ENCODE measurements at places on chromosomes 3 and 15.

DNA sequence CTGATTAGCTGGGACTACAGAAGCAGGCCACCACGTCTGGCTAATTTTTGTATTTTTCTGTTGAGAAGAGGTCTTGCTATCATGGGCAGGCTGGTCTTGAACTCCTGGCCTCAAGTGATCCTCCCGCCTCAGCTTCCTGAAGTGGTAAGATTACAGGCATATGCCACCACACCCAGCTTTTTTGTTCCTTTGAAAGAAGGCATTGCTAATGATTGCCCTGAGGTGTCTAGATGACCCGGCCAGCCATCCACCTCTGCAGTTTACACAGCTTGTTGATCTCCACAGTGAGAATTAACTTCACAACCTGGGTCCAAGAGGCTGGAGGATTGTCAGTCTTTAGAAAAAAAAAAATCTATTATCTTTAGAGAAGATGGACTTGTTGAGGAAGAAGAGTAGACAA lies 58.7 kb downstream of the SMAD3 start:
- no peak for DNase-seq

DNA sequence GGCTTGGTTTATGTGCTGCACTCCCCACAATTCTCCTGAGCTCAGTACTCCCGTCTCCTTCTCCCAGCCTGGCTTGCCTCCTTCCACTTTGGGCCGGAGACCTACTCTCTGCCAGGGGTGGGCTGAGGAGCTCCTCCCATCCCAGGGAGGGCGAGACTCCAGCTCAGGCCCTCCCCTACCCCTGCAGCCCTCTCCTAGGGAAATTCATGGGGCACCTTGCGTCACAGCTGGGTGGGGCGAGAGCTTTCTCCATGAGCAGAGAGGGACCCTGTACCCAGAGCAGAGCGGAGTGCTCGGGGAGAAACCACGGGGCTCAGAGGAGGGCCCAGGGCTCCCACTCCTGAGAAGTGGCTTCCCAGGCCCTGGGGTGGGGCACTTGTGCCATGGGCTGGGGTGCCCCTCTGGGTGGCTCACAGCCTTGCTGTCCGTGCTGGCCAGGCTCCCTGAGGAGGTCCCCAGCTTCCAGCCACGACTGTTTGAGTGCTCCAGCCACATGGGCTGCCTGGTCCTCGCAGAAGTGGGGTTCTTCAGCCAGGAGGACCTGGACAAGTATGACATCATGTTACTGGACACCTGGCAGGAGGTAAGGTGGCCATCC lies 13.3 kb downstream of the VILL start:
- DNase-seq: no peak

DNA sequence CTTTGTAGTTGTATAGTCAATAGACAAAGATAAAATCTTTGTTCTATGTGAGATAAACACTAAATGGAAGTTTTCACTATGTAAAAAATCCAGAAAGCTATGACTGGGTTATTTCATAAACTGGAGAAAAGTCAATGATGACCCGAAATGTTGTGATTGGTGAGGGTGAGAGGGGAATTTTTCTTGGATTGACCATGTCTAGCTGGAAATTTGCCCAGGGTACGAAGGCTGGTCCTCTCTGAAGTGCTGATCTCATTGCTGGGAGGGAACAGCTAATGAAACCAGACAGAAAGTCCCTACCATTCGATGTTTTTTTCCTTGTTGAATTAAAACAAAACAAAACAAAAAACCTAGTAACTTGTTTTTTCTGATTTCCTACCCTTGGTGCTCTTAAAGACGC lies 14.3 kb downstream of the TPRG1 start:
- no peak for DNase-seq

DNA sequence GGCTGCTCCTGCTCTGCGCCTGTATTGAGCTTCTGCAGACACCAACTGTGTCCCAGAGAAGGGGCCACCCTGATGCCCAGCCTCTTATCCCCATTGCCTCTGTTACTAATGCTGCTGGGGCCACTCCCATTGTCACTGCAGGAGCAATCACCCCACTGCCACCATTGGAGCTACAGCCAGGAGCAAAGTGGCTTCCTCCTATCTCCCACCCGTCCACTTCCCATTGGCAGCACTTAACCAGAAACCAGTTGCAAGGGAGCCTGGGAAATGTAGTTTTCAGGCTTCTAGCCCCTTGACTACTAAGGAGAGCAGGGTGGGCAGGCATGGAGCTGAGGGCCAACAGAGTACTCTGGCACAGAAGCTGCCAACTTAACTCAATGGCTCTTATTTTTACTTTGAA lies 55.9 kb upstream of the KLF13 start:
- DNase-seq: no peak

DNA sequence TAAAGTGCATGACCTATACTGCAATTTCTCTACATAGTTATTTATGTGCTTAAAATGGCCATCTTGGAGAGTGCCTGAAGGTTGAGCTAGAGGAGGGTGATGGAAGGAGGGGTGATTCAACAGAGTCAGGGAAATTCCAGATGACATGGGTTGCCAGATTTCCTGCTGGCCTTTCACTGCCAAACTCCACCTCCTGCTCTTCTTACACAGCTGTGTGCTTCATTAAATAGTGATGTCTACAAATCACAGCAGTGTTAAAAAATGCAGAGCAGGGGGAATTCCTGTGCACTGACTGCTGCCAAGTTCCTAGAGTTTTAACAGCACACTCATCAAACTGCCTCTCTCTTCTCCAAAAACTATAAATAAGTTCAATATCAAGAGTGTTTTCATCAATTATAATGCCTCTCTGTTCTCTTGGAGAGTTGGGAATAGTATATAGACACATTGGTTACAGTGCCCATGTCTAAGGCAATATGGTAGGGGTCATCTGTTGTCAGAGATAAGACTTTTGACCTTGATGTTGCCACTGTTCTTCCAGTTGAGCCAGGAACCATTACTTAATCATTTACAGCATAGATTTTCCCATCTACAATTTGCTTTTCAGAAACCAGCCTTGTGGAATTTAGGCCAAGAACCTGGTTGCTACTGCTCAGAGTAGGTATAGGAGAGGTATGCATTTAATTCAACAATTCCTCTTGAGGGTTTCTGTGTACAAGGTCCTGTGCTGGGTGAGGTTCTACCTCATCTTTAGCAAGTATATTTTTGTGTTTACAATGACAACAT lies 79.6 kb downstream of the TP63 start:
- DNase-seq: no peak

DNA sequence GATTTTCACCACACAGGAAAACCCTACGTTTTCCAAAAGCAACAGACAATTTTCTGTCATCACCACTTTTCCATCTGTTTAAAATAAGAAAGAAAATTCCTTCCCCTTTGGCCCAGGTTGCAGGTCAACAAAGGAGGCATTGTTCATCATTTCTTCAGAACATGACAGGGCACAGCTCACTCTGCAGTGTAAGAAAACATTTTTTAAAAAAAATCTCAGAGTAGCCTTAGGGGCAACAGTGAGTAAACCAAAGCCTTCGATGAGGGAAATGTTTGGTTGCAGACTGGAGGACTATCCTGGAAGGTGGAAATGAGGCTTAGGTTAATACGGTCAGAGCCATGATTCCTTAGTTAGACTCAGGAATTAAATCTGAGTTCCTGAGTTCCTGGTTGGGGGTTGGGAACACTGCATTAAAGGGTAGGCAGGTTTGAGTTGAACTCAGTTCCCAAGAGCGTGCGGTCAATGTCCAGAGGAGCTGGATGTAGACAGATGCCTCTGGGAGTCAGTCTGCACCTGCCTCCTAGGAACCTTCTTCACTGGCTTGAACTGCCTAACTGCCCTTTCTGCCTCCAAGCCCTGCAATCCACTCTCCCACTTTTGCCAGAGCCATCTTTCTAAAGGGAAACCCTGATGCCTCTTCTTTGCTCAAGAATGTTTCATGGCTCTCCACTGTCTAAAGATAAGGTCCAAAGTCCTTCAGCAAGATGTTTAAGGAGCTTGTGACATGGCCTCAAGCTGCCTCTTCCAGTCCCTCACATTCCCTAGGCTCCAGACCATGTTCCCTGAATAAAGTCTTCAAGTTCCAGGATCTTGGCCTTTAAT lies 3.3 kb upstream of the HES1 start:
- no peak for DNase-seq

DNA sequence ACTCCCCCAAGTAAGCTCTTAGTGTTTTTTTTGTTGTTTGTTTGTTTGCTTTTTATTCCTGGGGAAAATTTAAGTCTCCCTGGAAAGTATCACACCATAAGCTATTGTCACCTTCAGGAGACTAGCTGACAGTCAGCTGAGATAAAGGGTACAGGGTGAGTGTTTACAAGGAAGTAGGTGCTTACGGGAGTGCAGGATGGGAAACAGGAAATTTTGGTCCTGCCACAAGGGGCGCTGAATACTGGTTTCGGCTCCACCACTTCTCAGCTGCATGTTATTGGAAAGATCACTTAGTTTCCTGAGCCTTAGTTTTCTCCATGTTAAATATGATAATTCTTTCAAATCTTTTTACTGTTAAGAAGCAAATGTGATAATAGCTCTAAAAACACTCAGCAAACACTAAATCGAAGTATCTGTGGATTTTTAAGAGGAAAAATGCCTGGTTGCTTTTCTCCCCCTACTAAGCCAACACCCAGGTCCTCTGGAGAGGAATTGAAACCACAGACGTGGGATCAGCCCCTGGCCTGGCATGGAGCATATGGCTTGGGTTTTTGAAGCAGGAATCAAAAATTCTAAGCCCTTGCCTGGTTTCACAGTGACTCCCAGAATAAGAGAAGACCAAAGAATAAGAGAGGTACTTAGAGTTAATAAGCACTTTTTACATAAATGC lies 90.7 kb downstream of the SCN11A start:
- DNase-seq: no peak

GRCh38 chr3:33694944-33695343 lies 23.1 kb downstream of the CLASP2 start:
- no peak for DNase-seq

GRCh38 chr3:123586131-123586530 lies 1.3 kb upstream of the HACD2 start:
- peak; percentile 34 for DNase-seq

- no peak for DNase-seq
These were observed 833.5 kb upstream of the CADM2 start for GRCh38 chr3:84125201-84125721.

DNA sequence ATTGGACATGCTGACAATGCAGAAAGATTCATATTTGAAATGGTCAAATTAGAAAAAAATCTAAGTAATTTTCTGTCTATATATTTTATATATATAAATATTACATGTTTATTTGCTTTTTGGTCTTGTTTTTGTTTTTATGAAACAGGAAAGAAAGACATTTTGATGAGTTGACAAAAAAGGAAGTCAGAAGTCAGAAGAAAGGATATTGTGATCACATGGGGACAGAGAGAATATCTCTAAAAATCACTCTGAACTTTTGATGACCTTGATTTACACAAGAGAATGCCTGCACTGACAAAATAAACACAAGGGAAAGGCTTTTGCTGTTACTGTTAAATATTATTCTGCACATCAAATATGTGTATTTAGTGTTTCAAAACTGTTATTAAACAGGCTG lies 811.2 kb downstream of the SI start:
- DNase-seq: no peak

DNA sequence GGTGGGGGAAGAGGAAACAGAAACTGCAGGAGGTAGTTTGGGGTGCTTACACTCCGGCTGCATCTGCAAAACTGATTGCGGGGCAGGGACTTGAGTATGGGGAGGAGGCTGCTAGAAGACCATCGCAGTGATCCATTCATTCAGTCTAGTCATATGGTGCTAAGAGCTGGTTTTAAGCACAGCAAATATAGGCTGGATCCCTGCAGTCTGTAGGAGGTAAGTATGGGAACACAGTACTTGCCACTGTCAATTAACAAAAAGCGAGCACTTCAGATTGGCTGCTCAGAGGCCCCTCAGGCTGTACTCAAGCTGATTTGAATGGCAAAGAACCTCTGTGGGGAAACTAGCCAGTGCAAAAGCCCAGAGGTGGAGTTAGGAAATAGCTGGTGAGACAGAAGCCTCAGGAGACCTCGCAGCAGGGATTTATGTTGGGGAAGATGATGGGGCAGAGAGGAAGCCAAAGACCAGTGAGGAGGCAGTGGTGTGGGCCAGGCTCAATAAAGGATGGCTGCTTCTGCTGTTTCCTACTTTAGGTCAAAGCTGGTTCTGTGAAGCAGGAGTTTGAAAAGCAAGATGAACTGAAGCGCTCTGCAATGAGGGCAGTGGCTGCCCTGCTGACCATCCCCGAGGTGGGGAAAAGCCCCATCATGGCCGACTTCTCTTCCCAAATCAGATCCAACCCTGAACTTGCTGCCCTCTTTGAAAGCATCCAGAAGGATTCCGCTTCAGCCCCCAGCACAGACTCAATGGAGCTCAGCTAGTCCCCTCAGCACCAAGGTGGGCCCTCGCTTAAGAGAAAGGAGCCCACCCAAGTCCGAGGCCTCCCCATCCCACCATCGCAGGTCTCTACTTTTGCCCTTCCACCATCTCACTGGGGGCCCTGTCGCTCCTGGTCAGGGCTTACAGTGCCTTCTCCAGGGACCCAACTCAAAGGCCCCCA lies 7.9 kb downstream of the RPL32 start:
- DNase-seq: no peak

GRCh38 chr15:100762289-100762688 lies 117.3 kb upstream of the ALDH1A3 start:
- no peak for DNase-seq

DNA sequence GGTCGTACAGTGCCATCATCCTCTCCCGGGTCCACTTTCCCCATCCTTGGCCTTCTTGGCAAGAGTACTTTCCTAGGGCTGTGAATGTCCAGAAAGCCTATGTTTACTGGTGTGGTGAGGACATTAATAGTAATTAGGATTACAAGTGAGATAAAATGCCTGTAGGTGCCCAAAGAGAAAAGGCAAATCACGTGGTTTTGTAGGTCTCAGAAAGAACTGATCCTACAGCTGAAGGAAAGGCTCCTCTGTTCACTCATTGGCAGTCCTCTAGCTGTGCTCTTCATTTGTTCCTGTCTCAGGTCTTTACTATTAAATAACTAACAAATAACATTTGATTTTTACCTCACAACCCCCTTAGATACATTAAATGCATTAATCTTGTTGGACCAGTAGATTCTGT lies 220.1 kb upstream of the CBLB start:
- DNase-seq: no peak

GRCh38 chr15:35496585-35496984 lies 49.4 kb downstream of the DPH6 start:
- no peak for DNase-seq

DNA sequence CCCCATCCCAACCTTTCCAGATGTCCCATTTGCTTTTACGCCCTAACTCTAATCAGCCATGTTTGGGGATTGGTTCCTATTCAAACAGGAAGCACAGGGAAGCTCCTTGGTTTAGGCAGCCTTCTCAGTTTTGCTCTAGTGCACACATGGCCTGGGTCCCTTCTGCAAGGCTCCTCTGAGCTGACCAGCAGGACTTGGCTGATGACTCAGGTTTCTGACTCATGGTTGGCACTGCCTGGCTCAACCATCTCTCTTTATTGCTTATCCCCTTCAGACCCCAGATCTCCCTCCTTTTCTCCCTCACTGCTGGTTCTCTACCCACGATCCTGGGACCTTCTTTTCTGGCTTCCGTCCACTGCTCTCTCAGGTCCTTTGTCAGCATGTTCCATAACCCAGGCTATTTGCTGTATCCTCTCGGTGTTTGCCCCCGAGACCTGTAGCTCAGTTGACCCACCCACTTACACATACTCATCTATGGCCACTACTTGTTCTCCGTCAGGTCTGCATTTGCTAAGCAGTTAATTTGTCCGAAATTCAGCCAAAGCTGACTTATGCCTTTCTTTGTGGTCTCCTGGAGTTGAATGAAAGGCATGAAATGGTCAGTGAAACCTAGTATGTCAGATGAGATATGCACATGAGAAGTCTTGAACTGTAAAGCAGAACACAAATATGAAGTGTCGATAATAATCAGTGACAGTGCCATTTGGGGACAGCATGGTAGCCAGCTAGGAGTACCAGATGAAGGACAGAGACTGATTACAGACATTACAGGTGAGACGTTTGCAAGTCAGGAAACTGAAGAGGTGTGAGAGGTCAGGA lies 323.5 kb upstream of the ROPN1 start:
- no peak for DNase-seq

GRCh38 chr3:73530022-73530396 lies 94.7 kb downstream of the PDZRN3 start:
- no peak for DNase-seq
